ENCODE measurements at places on chromosomes 1 and 21. TPM values are rescaled to one million over a fixed set of nuclear protein-coding genes. Genes with fewer than 3 reads are reported as not detected.
A peak's percentile ranks its signal among the peaks of the same experiment; 100 is the strongest.

DNA sequence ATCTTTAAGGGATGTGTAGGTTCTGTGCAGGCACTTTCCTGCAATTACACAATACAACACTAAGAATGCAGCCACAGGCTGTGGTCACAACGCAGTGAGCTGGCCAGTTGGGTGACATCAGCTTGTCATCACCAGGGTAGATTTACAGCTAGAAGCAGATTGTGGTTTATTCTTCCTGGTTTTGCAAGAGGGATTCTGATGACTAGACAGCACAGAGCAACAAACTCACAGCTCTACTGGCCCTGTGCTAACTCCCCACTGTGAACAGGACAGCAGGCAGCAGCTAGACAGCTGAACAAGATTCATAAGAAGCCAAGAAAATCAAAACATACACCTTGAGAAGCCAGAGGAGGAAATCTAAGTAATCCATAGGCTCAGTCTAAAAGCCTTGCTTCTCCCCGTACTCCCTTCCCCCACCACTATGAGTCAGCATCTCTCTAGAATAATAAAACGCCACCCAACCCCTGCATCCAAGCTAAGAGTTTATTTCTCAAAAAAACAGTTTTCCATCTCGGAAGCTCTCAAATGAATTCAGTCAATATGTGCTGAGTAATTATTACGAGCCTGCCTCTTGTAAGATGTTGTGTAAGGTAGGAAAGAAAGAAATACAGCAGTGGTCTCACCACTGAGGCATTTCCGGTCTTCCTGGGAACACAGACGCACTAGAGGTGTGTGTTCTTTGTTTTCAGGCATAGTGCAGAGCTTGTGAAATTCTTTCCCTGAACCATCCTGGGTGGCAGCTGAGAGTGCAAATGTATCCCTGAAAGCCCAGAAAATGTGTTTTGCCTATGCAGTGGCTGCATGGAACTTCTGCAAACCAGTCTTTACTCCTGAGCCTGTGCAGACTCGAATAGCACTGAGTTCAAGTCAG lies 162.8 kb downstream of the NTPCR start:
- peak; percentile 90 for DNase-seq

DNA sequence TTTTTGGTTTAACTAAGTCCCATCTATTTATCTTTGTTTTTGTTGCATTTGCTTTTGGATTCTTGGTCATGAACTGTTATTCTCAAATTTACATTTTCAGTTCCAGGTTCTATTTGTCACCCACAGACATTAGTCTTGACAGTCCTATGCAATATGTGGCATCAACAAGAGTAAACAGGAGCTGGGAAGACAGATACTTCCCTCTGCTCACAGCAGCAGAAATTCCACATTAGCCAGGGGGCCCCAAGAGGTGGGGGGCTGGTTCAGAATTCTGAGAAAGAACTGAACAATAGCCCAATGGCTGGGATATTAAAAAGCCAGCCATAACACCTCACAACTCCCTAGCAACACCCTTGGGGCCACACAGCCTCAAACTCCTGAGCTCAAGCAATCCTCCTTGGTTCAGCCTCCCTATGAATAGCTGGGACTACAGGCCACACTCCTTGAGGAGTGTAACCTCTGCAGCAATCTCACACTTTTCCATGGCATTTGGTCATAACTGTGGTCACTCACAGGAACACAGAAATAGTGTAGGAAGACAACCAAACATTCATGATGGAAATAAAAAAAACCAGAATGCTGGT lies 67.8 kb downstream of the ERG start:
- no peak for DNase-seq

DNA sequence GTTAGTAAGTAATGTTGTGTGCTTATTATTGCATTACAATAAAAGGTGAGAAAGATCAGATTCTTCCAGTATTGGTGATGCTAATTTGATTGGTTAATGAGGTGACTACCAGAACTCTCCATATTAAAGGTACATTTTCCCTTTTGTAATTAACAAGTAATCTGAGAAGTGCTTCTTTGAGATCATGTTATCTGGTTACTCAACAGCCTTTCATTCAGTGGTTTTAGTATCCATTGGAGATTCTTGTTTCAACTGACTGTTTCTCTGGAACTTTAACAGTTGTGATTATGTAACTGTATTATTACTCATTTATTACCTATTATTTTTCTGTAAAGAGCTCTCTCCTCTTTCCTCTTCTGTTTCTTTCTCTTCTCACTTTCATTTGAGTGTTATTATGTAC lies 86.7 kb downstream of the PEX14 start:
- DNase-seq, result no peak

DNA sequence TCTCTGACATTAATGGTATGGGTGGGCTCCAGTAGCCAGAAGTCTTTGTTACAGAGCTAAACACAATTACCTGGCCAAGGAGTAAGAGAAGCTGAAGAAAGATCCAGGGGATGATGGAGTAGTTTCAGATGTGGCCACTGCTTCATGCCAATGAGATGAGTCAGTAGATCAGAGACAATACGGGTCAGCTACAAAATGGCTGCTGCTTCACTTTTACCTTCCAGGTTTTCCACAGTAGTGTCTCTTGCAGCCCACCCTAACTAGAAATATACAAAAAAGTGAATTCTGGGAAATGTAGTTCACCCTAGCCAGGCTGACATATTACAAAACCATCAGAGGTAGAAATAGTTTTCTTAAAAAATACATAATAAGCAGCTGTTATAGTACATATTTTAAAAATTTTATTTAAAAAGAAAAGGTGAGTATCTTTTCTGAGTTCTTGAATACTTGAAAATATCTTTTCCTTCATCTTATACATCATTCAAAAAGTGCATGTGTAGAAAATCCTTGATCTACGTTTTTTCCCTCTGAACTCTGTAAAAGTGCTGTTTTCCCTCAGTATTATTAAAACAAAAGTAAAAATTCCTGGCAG lies 36.1 kb downstream of the LRIF1 start:
- peak; percentile 72 for DNase-seq

DNA sequence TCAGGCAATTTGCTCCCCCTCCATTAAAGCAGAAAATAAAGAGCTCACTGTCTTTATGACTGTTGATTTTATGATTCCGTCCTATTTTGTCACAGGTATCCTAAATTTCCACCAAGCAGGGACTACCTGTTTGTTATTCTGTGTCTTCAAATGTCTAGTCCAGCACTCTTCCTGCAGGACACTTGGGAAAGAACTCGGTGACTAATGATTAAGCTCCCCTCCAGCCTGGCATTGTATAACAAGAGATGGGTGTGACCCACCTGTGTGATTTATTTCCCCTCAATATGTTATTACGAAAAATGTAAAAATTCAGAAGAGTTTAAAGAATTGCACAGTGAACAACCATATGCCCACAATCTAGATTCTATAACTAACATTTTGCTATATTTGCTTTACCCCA lies 42.9 kb upstream of the LRRN2 start:
- DNase-seq, result no peak

DNA sequence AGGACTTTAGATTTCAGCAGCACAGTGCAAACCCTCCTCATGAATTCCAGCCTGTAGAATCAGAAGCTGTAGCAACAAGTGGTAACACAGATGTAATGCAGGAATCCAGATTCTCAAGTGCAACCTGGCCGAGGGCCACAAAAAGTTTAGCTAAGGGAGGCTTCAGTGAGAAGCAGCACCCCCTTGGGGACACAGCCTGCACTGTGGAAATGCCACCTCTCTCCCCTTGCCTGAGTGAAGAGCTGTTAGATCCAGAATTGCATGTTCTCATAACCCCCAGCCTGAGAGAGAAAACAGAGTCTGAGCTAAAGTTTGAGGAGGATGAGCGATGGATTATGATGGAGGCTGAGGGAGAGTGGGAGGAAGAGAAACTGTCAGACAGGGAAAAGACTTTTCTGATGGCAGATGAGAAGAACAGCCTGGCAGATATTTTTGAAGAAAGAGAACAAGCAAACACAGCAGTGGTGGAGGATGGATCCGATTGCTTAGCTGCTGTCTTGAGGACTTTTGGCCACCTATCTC lies 80.5 kb upstream of the BMP8A start:
- DNase-seq, result peak; percentile 84

GRCh38 chr1:109930252-109930993 lies 19.8 kb downstream of the CSF1 start:
- DNase-seq, result peak; percentile 11

GRCh38 chr1:230750986-230751625 lies 3.9 kb downstream of the CAPN9 start:
- no peak for DNase-seq

DNA sequence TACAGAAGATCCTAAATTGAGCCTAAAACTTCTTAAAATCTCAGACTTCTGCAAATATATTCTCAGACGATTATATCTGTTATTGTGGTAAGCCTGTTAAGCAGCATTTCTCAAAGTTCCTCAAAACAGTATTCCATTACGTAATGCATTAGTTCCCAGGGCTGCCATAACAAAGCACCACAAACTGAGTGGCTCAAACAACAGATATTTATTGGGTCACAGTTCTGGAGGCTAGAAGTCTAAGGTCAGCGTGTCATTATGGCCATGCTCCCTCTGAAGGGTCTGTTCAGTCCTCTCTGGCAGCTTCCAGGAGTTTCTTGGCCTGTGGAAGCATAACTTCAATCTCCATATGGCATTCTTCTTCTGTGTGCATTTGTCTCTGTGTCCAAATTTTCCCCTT lies 103.5 kb upstream of the ST6GALNAC5 start:
- no peak for DNase-seq

GRCh38 chr21:18989953-18990495 lies 586.4 kb upstream of the TMPRSS15 start:
- DNase-seq, result no peak

DNA sequence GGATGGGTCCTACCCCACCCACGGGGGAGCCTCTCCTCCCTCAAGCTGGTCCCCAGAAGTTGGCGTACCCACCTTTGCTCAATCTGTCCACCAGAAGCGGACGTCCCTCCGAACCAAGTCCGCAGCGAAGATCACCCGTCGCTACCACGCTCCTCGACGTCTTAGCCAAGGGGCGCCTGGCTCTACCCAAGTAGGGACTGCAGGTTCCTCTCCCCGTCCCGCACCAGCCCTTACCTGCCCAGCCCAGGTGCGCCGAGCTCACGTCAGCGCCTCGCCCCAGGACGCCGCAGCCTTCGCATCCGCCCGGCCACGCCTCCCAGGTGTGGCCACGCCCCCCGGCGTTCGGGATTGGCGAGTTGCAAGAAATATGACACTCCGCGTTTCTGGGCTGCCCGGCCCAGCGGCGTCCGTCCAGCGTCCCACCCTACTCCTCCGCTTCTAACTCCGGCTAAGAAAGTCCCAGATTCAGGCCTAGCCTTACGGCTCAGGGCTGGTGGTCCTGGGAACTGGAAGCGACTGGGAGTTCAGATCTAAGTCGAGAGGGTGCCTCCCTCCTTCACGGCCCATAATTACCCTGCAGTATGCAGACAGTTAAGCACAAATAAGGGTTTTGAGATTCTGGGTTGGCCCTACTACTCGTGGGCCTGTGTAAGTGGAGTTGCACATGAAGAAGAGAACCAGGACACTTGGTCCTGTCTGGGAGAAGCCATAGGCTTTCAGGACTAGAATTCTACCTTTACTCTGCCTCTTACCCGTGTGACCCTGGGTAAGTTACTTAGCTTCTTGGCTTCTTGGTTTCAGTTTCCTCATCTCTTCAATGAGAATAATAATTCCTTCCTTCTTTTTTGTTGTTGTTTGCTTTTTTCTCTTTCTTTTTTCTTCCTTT lies at the start of gene IRF6:
Gene IRF6, minus strand, starts transcription at position 268 of the 886 bp plus-strand sequence. CDS start 4,729 bp downstream, outside the sequence.
- DNase-seq, result peak; percentile 98

The WDR64 gene
- total RNA-seq, result not detected

The MKNK1 gene
- total RNA-seq, result 11.8 TPM

The TSPEAR gene
- 0.35 TPM for total RNA-seq

The TMED5 gene
- 52.2 TPM for total RNA-seq

The EDARADD gene
- 4.4 TPM for total RNA-seq

The TEKT2 gene
- 0.94 TPM for total RNA-seq

The ATP1A4 gene
- total RNA-seq, result 0.63 TPM
